H4 (cell line): ENCODE measurements at places on chromosomes 4 and X. TPM values are rescaled to one million over a fixed set of nuclear protein-coding genes. Genes with fewer than 3 reads are reported as not detected.

SSX2B gene
- total RNA-seq: 2.3 and 2.7 TPM in 2 replicates

DNA sequence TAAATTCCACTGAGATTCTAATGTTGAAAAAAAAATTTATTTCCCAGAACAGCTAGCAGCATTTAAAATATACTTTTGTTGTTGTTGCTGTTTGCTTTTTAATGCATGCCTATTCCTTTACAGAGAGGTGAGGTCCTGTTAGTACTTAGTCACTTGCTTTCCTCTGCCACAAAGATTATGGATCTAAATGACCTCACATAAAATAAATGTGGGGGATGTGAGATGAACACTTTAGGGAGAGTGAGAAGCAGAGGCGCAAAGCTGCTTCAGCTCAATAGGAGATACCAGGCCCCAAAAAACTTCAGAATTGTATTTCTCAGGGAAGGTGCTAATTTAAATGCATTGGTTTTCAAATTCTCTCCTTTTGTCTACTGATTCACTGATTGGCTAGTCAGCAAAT is 4.0 kb downstream of the LDB2 start:
- no peak for DNase-seq

- DNase-seq: no peak
These were observed 1798.9 kb downstream of the PCDH7 start for GRCh38 chr4:32519060-32519459.

GRCh38 chr4:94415448-94415847 is 36.3 kb upstream of the PDLIM5 start:
- no peak for DNase-seq

- DNase-seq: no peak
These were observed 9.4 kb upstream of the CT47C1 start for GRCh38 chrX:119063428-119063827.
